Testis (tissue), 5 donors: ENCODE measurements at places on chromosomes 4 and X.
A peak's percentile ranks its signal among the peaks of the same experiment; 100 is the strongest.

- DNase-seq = no peak
Measured at GRCh38 chr4:153252122-153252521, 47.9 kb downstream of the TRIM2 start.

DNA sequence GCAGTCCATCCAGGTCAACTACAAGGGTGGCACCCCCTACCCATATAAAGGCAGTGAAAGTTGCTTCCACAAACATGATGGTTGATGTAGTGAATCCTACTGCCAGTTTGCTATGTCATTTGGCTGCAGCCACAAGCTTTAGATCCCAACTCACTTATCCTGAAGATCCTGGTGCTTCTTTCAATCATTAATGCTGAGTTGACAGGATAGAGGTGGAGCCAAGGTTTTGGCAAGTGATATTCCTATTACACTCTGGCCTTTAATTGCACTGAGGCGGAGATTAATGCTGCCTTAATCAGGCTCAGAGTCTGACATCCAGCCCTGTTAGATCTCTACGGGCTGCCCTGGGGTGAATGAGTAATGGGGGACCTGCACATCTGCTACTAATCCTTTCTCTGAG, 542.4 kb upstream of the ARX start:
- DNase-seq = no peak

GRCh38 chr4:37740546-37740945, 54.4 kb upstream of the RELL1 start:
- DNase-seq = no peak

DNA sequence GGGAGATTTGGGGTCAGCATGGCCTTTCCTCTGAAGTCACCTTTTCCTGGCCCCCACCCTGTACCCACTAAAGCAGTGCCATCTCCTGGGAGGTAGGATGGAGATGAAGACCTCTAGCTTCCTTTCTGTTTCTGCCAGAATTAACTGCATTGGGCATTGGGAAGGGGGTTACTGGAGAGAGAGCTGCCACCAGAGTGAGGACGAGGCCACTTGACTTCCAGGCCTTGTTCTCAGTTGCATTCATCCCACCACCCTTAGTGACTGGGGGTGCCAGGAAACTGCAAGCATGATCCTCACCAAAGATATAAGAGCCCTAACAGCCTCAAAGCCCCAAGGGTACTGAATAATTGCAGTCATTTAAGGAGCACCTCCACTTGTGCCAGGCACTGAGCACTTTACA, 15.8 kb downstream of the SASH3 start:
- no peak for DNase-seq

DNA sequence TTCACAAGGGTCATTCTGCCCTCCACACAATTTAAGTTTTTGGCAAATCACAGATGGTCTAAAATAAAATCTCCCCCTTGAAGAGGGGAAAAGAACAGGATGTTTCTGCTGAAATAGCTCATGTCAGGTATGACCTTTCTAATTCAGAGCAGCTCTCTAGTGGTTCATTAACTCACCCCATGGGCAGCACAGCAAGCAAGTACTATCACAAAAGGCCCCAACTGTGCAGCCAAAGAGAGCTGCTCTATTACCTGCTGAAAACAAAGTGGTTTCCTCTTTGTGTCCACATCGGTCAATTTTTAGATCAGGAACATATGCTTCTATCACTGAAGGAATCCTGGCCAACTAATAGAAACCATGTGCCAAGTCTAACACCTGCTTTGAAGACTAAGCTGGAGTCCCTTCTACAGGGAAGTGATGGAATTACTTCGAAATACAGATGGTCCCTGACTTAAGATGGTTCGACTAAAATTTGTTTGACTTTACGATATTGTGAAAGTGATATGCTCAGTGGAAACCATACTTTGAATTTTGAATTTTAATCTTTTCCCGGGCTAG, 164.3 kb downstream of the ENOX2 start:
- DNase-seq = no peak

DNA sequence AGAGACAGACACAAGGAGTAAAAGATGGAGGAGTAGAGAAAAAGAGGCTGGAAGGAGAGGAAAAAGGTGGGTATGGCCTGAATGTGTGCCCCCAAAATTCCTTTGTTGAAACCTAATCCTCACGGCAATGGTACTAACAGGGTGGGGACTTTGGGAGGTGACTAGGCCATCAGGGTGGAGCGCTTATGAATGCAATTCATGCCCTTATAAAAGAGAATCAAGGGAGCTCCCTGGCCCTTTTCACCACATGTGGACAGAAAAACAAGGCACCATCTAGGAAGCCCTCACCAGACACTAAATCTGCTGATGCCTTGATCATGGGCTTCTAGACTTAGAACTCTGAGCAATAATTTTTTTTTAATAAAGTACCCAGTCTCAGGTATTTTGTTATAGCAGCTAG, 255.1 kb downstream of the NPFFR2 start:
- DNase-seq = no peak

- DNase-seq = peak; percentile 75
Measured at GRCh38 chrX:109485470-109486340, 3.8 kb upstream of the GUCY2F start.

- DNase-seq = no peak
Measured at GRCh38 chr4:3019145-3019846, 55.0 kb downstream of the HTT-AS start.

DNA sequence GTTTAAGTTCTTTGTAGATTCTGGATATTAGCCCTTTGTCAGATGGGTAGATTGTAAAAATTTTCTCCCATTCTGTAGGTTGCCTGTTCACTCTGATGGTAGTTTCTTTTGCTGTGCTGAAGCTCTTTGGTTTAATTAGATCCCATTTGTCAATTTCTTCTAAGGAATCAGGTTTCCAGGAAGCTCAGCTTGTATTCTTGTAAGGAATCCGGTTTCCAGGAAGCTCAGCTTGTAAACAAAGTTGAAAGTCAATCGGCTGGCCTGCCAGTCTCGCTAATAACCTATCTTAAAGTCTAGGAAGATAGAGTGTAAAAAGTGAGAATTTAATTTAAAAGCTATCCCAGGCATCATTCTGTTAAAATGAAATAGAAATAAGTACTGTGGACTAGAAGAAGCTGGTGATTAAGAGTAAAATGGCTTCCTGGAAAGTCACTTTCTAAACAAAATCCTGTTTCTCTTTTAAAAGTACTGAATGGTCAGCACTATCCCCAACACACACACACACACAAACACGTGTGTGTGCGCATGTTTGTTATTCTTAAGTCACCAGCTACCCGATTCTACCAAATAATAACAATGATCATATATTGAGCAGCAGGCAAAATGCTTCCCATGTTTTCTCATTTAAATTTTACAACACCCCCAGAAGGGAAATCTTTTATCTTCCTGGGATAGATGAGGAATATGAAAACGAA, 171.7 kb downstream of the PAPSS1 start:
- no peak for DNase-seq

GRCh38 chrX:16786791-16787735, 797 bp downstream of the TXLNG start:
- no peak for DNase-seq

DNA sequence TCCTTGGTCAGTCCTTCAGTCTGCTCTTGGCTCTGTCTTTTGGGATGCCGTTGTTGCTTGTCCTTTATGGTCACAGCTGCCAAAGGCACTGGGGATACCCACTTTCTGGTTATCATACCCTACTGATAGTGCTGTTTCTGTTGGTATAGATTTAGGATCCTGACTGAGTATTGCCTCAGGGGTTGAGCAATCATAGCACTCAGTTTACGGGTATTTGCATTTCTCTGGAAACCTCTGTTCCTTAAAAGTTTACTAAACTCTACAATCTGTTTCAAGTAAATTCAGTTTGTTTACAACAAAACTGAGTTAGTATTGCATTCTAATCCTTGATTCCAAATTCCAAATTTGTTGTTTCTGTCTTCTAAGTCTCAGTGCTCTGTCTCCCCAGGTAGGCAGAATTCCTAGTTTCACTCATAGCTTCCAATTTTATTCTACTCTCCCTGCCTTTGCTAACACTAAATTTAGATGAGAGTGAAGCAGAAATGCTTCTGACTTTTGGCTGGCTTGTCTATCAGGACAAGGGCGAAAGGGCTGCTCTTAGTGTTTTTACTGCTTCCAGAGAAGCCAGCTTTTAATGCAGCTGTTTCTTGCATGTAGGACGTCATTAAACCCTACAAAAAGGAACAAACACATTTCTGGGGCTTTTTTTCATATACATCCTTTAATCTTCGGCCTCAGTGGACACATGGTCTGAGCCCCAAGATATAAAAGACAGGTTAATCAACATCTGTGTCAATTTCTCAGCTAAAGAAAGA, 17.2 kb upstream of the TET2 start:
- no peak for DNase-seq

DNA sequence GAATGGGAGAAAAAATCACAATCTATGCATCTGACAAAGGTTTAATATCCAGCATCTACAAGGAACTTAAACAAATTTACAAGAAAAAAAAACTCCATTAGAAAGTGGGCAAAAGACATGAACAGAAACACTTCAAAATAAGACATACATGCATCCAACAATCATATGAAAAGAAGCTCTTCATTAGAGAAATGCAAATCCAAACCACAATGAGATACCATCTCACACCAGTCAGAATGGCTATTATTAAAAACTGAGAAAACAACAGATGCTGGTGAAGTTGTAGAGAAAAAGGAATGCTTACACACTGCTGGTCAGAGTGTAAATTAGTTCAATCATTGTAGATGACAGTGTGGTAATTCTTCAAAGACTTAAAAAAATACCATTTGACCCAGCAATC, 306.0 kb upstream of the TBX22 start:
- DNase-seq = no peak
